ENCODE measurements at places on chromosomes 12 and 14. TPM values are rescaled to one million over a fixed set of nuclear protein-coding genes. Genes with fewer than 3 reads are reported as not detected.
A peak's percentile ranks its signal among the peaks of the same experiment; 100 is the strongest.

DNA sequence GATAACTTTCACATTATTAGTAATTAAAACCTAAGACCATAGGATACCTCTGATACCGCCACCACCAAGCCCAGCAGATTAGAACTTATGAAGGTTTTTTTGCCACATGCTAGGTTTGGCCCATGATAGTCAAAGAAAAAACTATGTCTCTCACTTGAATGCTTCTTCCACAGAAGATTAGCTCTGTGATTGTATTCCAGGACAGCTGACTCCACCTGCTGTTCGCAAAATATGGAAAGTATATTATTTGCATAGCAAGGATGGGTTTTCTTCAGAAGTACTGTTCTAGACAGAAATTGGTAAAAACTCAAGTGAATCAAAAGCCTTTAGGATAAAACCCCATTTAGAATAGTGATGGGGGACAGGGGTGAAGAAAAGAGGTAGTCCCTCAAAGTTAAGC, 42.2 kb downstream of the PPFIBP1 start:
- DNase-seq, result no peak

- DNase-seq, result peak; percentile 92
Measured at GRCh38 chr14:91315844-91316267, 71.4 kb upstream of the GPR68 start.

DNA sequence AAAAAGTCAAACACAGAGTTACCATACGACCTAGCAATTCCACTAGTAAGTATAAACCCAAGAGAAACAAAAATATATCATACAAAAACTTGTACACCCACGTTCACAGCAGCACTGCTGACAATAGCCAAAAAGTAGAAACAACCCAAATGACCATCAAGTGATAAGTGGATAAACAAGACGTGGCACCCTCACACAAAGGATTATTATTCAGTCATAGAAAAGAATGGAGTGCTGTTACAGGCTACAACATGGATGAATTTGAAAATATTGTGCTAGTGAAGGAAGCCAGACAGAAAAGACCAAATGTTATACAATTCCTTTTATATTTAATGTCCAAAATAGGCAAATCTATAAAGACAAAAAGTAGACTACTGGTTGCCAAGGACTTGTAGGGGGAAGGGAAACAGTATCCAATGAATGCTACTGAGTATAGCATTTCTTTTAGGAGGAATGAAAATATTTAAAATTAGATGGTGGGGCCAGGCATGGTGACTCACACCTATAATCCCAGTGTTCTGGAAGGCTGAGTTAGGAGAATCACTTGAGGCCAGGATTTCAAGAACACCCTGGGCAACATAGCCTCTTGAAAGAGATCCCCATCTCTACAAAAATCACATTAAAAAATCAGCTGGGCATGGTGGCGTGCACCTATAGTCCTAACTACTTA, 41.9 kb downstream of the SPTLC2 start:
- no peak for DNase-seq

FGF6 gene
- not detected for total RNA-seq

TAS2R9 gene
- total RNA-seq, result not detected

All from CD8-positive, alpha-beta memory T cell (primary cell).